ENCODE measurements at places on chromosomes 3 and 15.

DNA sequence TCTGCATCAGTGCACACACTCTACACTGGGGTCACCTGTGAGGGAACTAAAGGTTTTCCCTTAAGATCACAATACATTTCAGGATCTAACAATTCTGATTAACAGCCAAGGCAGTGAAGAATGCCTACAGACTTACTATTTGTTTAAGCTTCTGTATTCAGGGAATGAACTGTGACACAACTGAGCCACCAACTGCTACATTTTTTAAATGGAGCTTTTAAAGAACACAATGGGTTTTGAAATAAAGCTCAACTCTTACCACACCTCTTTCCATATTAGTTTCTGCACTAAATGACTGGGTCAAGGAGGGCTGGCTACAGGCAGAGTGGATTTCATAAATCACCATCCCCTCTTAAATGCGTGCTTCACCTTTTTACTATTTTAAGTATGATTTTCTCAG is 100.2 kb downstream of the TMCC1 start:
- DNase-seq = peak; percentile 28

DNA sequence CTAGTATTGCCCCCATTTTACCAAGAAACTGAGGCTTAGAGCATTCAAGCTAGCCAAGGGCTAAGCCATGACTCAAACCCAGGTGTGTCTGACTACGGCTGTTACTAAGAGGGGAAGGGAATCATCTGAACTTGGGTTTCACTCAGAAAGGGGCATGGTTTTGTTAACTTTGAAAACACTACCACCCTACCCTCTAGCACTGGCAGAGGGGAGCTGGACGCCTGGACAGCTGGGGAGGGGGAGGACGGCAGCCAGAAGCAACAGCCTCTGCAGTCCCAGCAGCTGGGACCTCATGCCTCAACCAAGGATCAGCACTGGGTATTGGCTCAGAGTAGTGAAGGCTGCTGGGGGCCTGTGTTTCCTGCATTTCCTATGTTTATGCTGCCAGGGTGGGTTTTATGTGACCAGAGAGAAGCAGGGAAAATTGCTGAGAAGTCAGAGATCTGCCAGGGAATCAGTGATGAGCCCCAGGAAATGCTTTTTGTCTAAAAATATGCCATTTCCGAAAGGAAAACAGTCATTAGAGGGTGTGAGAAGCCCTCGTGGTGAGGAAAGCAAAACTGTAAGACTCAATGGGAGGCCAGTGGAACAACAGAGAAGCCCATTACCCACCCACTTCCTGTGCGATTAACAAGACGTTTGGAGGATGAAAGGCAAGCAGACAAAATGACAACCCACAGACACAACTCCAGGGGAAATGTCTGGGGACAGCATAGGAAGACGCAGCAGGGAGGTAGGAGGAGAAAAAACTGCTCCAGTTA is 41.2 kb downstream of the LIPC start:
- DNase-seq = peak; percentile 68

DNA sequence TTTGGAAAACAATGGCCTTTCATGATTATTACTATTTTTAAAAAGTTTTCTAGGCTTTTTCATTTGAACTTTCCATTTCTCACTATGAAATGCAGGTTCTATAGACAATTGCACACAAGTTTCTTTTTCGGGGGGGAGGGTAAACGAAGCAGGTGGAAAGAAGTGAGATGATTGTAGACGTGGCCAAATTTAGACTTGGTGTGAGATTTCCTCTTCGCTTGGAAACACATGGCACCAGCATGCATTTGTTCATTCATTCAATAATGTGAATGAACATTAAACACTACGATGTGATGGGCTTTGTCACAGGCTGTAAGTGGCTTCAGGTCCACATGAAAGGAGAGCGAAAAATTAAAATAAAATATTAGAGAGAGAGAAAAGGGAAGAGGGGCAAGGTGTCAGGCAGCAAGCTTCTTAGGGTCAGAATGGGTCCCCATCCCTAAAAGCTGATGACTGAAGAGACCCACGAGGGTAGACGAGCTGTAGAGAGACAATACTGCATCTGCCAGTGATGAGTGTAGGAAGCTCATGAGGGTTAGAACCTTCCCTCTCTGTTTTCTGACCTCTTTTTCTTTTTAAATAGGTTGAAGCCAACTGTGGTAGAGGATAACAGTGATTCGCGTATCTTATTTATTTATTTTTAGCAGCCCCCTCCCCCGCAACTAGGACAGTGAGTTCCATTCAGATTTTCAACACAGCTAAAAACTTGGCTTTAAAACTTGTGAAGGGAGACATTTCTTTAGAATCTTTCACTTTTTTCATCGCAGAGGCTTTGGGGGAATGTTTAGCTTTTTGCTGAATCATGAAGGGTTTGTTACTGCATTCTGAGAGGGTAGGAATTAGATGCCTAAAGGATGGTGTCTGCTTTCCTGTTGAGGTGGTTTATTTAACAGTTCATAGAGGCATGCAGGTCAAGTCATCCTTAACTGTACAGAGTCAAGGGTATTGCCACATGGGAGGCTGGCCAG is 36.2 kb downstream of the GAP43 start:
- DNase-seq = no peak

DNA sequence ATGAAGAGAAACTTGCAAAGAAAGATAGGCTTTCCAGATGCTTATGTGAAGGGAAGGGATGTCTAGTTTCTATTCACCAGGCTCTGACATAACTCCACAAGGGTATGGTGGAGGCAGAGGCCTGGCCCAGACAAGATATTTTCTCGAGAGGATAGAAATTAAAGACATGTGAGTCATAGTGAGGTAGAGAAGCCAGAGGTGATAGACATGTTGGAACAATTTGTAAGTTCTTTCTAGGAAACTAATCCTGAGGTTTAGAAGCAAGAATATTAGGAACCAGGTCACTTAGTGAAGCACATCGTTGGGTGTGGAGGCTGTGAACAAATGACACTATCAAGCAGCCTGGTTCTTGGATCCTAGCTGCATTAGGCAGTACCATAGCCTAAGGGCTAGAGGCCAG is 176.9 kb downstream of the BBX start:
- no peak for DNase-seq

DNA sequence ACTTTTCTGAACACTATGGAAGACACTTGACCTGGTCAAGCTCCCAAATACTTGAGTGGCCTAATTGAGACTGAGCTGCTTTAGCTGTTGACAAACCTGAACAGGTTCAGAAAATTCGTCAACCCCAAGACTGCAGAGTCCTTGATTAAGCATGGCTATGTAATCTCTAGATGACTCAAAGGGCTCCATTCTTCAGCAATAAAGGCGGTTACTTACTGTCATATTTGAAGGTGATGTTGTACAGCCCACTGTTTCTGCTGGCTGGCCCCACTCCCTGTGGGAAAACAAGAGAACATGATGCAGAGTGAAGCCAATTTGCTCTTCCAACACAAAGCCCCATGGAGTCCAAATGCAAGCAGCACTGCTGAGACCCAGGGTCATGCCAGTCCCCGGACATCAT is 45.1 kb downstream of the IL17RD start:
- DNase-seq = no peak

GRCh38 chr3:127423856-127424765 is 136.3 kb upstream of the PRR20G start:
- DNase-seq = no peak

DNA sequence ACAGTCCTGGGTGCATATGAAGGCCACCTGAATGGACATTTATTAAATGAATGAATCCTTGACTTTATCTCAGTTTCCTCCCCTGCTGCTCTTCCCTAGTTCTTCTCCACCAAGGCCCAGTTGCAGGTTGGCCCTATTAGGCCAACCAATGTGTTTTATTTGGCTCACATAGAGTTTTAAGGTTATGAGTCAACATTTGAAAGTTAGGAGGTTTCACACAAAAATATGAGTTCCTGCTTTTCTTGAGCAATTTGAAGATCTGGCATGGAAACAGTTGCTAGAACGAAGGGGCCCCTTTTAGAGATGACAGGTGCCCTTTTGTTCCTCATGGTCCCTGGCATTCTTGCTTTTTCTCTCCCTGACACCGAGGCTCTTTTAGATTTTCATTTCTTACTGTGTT is 83.0 kb upstream of the PDZRN3 start:
- no peak for DNase-seq

- DNase-seq = no peak
These were observed 48.3 kb downstream of the DENND4A start for GRCh38 chr15:65743637-65744252.

- peak; percentile 78 for DNase-seq
These were observed 22.8 kb downstream of the SLC9A9 start for GRCh38 chr3:143825513-143825912.

- DNase-seq = no peak
These were observed 188.3 kb upstream of the THBS1 start for GRCh38 chr15:39392469-39393047.

DNA sequence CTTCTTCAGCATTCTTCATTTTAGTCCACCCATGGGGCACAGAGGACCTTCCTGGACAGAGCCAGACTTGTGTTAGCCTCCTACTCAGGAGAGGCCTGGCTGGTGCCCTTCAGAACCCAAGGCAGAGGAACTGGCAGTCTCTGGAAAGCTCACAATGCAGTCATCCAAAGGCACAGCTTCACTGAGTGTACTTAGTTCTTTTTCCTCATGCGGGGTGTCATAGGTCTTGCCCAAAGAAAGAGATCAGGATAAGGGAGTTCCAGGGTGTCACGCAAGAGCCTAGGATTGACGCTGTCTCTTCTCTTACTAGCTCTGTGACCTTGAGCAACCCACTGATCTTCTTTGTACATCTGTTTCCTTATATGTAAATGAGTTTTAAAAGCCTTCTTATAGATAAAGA is 58.7 kb downstream of the CD200 start:
- DNase-seq = no peak

- DNase-seq = no peak
These were observed 233.6 kb downstream of the WDR72 start for GRCh38 chr15:53525894-53526293.

Data from activated CD4-positive, alpha-beta T cell treated with anti-CD3 and anti-CD28 coated beads, Interleukin-10, Interleukin-2, amounts not matched to agents 100 ng/mL and 50 ng/mL, durations not matched to agents 16 hours and 8 hours (primary cell).